ENCODE measurements at places on chromosomes 6 and 20.
A peak's percentile ranks its signal among the peaks of the same experiment; 100 is the strongest.

- peak overlapping the region; percentile 91 for H3K27ac ChIP-seq
- DNase-seq: no peak
- peaks cover 51% of the 10 kb centered on the region for H3K4me1 ChIP-seq
- no peak overlapping the region for H3K4me3 ChIP-seq
Measured at GRCh38 chr6:33694977-33695376, 16.5 kb downstream of the UQCC2 start.

DNA sequence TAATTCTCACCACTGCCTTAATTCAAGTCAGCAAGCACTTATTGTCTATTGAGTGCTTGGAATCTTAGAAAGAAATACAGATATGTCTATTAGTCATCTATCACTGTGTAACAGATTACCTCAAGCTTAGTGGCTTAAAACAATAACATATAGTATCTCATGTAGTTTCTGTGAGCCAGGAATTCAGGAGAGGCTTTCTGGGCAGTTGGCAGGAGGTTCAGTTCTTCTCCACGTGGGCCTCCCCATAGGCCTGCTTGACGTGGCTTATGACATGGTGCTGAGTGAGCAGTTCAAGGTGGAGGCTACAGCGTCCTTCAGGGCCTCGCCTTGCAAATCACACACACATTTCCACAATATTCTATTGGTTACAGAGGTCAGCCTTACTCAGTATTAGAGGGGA lies 69.7 kb downstream of the DTD1 start:
- H3K36me3 ChIP-seq: no peaks in the 10 kb centered on the region
- no peak overlapping the region for H3K4me3 ChIP-seq
- H3K27ac ChIP-seq: no peak overlapping the region
- H3K4me1 ChIP-seq: no peaks in the 10 kb centered on the region

- H3K27ac ChIP-seq: no peak overlapping the region
- H3K4me3 ChIP-seq: no peak overlapping the region
- peak; percentile 89 for DNase-seq
Measured at GRCh38 chr6:138970856-138971425, 17.1 kb downstream of the REPS1 start.

GRCh38 chr20:32168184-32168910 lies 39.2 kb downstream of the PLAGL2 start:
- H3K4me3 ChIP-seq: no peak overlapping the region
- peak; percentile 77 for DNase-seq
- H3K4me1 ChIP-seq: peaks cover 10% of the 10 kb centered on the region
- H3K27ac ChIP-seq: peak overlapping the region; percentile 81

DNA sequence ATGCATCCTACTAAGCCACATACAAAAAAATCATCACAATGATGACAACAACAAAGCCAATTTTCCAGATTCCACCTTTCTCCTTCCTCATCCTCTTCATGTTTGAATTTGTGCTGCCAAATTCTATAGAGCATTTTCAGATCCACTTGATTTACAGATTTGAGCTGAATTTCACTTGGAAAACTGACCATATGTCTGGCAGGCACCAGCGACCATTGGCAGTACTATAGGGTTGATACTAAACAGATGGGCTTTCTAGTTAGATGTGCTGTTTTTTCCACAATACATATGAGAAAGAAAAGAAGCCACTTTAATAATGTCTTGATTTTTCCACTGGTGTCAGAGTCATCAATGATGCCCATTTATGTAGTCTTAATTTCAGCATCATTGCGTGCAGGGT lies 127.0 kb downstream of the PHACTR3 start:
- no peak overlapping the region for H3K4me3 ChIP-seq
- H3K36me3 ChIP-seq: no peaks in the 10 kb centered on the region
- no peak overlapping the region for H3K27ac ChIP-seq

DNA sequence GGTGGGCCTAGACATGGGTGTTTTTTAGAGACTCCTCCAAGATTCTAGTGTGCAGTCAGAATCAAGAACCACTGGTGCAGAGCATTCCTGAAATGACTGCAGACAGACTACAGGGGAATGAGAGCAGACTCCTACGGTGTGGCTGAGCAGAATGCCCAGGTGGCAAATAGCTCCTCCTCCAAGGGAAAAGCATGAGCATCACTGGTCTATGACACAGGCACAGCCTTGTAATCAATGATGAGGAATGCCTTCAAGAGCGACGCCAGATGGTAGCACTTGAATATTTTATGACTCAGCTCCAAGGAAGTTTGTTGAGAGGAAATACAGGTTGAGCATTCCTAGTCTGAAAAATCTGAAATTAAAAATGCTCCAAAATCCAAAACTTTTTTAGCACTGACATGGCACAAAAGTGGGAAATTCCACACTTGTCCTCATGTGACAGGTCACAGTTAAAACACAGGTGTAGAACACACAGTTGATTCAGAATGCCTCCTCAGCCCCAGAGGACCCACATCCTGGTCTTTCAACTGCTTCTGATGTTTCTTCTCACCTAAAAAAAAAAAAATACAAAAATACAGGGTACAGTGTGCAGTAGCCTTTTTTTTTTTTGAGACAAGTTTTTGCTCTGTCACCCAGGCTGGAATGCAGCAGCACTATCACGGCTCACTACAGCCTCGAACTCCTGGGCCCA lies 10.6 kb upstream of the FAM8A1 start:
- no peak for DNase-seq
- no peaks in the 10 kb centered on the region for H3K36me3 ChIP-seq
- no peak overlapping the region for H3K27ac ChIP-seq
- no peaks in the 10 kb centered on the region for H3K27me3 ChIP-seq

GRCh38 chr6:108653949-108654348 lies 93.2 kb downstream of the FOXO3 start:
- H3K27me3 ChIP-seq: peaks cover 6% of the 10 kb centered on the region
- H3K36me3 ChIP-seq: no peaks in the 10 kb centered on the region
- H3K4me3 ChIP-seq: no peak overlapping the region

DNA sequence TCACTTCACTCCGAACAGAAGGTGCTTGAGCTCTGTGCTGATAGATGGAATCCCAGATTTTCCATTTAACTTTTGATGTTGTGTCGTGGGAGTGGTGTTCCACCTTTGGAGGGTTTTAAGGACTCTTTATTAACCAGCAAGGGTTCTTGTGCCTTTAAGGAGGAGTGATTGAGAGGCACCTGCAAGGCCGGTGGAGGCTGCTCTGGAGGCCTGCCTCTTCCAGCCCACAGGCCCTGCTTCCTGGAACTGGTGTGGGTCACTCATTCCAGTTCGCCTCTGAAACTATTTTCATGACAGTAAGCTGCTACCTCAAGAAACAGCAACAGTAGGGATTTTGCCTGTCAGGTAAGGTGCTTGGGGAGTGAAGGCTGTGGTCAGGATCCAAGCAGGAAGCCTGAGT lies 58.8 kb upstream of the APCDD1L start:
- H3K4me1 ChIP-seq: peaks cover 9% of the 10 kb centered on the region
- H3K27ac ChIP-seq: no peak overlapping the region
- H3K4me3 ChIP-seq: no peak overlapping the region
- H3K27me3 ChIP-seq: no peaks in the 10 kb centered on the region
- DNase-seq: no peak

DNA sequence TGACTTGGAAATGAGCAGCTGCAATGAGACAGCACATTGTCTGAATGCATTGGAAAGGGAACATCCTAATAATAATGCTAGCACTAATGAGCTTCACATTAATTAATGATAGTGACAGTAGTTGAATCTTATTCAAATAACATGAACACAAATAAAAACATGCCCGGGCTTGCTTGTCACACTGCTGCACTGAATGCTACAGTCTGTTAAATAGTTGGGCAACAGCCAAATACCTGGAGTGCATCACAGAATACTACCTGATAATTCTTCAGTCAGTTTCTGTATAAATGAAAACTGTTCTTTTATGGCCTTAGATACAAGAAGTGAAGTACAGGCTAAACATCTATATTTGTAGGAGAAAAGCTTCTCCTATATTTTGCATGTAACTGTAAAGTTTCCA lies 458.7 kb downstream of the RNF144B start:
- H3K27me3 ChIP-seq: no peaks in the 10 kb centered on the region
- H3K4me1 ChIP-seq: no peaks in the 10 kb centered on the region
- DNase-seq: no peak
- H3K27ac ChIP-seq: no peak overlapping the region
- H3K36me3 ChIP-seq: no peaks in the 10 kb centered on the region

DNA sequence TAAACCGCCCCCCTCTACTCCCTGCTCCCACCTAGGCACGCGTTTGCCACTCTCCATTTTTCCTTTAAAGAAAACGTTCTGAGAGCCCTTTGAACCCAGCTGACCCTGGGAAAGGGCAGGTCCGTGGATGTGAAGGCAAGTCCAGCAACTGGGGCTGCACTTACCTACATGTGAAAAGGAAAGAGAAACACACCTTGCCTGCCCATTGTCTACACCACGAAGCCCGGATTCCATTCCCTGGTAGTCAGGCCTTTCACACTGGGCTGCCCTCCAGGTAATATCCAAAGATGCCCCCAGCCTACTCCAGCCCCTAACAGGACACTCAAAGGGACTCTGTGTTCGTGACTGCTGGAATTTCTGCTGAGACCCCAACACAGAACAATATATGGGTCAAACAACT lies 94.4 kb downstream of the CD83 start:
- H3K27me3 ChIP-seq: no peaks in the 10 kb centered on the region
- H3K4me1 ChIP-seq: peaks cover 8% of the 10 kb centered on the region
- peak overlapping the region; percentile 30 for H3K4me3 ChIP-seq
- no peak overlapping the region for H3K27ac ChIP-seq

- H3K4me1 ChIP-seq: peaks cover 47% of the 10 kb centered on the region
- peak overlapping the region; percentile 56 for H3K27ac ChIP-seq
- H3K4me3 ChIP-seq: no peak overlapping the region
- no peaks in the 10 kb centered on the region for H3K27me3 ChIP-seq
Measured at GRCh38 chr20:37880726-37881591, 22.0 kb upstream of the VSTM2L start.

DNA sequence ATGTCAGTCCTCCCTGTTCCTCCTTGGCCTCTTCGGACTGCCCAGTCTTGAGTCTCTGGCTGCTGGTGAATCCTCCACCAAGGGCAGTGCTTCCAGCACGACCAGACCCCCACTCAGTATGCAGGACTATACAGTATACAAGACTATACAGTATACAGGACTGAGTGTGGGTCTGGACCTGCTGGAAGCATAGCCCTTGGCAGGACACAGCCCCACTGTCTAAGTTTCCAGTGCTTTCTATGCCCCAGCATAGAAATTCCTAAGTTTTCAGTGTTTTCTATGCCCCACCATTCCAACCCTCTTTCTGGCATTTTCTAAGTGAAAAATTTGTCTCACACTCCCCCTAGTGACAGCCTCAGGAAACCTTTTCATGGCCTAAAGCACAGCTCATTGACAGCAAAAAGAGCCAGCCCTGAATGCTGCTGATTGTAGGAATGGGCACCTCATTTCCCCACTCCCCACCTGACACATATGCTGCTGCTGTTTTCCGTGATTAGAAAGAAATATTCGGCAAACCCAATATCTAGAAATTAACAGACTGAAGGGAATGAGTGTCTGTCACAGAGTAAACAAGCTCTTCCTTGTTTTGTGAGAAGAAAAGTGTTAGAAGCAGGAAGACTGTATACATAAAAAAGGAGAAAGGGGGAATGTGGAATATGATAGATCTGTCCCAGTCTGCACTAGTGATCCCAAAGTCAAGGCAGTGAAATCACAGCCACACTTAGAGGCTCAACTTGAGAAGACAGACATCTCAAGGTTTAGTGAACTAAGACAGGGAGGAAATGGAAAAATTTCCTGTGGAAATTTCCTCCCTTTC lies 206.9 kb downstream of the IBTK start:
- H3K27ac ChIP-seq: no peak overlapping the region
- no peak overlapping the region for H3K4me3 ChIP-seq
- no peaks in the 10 kb centered on the region for H3K27me3 ChIP-seq
- peak; percentile 76 for DNase-seq

DNA sequence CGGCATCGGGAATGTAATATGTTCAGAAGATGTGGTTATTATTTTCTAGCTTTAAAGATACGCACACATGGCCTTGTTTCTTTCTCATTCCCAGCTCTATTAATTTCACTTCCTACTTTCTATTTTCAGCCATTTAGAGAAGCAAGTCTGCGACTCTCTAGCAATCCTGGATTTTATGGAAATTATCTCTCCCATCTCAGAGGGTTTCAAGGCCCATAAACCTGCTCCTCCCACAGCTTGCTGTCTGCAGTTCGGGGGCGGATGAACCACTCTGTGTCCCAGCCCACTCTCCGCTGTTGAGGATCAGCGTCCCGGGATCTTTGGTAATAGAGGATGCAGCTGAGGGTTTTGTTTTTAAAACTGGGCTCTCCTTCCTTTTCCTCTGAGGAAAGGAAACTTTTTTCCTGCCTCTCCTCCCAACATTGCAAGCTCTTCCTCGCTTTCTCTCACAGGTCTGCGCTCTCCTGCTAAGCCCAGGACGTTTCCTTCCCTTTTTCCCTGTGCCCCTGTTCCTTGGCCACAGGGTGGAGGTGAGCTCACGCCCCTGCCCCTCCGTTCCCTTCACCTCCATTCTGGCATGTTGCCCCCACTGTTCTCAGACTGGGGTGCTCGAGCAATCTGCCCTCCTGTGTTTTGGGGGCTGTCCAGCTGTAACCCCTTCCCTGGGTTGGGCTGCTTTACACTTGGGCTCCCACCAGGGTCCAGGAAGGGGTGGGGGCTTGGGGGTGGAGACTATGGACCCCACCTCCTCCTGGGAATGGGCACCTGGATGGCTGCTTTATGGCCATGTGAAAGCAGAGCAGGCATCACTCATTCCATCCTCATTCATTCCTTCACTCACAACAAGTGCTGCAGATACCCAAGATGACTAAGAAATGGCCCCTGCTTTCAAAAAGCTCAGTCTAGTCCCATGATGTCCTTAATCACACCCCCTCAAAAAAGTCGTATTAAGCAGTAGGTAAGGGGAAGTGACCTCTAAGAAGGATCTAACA lies 54.9 kb downstream of the ZBTB9 start:
- no peaks in the 10 kb centered on the region for H3K27me3 ChIP-seq
- no peak for DNase-seq
- H3K4me3 ChIP-seq: no peak overlapping the region

DNA sequence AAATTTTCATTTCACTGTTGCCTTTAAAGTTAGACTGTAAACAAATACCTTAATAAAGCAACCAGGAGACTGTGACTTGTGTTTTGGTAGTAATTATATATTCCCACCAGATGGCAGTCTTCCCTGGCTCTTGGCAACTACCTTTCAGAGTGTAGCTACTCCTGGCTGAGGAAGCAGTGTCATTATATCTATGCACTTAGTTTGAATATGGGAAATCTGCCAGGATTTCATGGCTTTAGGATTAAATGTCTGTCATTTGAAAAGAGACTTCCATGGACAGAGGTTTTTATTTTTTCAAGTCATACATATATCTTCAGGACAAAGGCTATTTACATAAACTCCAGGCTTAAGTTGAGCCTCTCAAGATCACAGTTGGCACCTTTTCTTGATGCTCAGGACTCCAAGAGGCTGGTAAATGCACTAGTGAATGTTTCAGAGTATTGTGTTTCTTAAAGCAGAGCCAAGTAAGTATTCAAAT lies 160.1 kb downstream of the C6orf58 start:
- peaks cover 2% of the 10 kb centered on the region for H3K27me3 ChIP-seq
- DNase-seq: peak; percentile 79
- no peaks in the 10 kb centered on the region for H3K36me3 ChIP-seq
- peaks cover 6% of the 10 kb centered on the region for H3K4me1 ChIP-seq

All from cardiac muscle cell (in vitro differentiated cells and primary cell).